MV-4-11 (cell line): ENCODE measurements at places on chromosomes 3 and 15.

- DNase-seq = no peak
Observed at GRCh38 chr3:127889461-127889863, 25.6 kb upstream of the KBTBD12 start.

DNA sequence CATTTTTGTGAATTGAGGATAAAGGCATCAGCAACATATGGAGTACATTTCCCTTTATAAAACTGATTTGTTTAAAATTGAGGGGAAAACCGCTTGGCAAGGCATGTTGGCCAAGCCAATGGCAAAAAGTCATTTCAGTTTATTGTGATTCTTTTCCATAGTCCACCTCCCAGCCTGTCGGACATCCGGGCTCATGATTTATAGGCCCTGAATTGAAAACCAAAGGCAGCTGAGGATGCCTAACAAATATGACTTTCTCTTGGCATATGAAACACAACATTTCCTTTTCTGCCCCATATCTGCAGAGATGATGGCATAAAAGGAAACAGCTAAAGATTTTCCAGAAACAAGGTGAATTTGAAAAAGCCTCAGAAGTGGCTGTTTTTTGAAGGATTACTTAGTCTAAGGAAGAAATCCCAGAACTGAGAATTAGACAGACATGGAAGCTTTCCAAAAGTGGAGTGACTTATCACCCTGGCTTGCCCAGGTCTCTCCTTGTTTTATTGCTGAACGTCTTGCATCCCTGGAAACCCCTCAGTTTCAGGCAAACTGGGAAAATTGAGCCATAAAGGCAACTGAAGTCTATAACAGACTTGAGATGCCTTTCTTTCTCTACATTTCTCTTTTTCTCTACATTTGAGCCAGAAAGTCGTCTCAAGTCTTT, 74.0 kb downstream of the COL8A1 start:
- DNase-seq = no peak

DNA sequence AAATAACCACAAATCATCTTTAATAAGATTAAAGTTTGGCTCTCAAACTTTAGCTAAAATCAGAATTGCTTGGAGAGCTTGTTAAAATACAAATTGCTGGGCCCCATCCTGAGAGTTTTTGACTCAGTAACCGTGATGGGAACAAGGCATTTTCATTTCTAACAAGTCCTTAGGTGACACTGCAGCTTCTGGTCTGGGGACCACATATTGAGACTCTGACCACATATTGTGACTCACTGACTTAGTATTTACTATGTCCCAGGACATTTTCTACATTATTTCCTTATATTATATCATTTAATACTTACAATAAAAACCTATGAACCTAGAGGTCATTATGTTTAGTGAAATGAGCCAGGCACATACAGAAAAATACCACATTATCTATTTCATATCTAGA, 164.5 kb downstream of the ZMAT3 start:
- DNase-seq = no peak

DNA sequence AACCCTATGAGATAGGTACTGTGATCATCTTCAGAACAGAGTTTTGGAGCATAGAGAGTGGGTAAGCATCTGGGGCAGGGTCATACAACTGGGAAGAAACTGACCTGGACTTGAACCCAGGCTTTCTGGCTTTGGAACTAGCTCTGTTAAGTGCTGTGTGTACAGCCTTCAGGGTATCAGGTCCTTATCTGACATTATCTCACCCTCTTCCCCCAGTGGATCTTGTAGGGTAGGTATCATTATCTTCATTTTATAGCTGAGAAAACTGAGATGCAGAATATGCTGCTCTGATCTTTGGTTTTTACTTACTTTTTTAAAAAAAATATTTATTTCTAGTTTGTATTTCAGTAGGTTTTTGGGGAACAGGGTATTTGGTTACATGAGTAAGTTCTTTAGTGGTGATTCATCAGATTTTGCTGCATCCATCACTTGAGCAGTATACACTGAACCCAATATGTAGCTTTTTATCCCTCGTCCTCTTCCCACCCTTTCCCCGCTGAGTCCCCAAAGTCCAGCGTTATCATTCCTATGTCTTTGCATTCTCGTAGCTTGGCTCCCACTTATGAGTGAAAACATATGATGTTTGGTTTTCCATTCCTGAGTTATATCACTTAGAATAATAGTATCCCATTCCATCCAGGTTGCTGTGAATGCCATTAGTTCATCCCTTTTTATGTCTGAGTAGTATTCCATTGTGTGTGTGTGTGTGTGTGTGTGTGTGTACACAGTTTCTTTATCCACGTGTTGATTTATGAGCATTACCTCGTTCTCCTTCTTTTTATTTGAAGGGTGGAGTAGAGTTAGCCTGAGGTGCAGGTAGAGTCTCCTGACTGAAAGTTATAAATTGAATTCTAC, 271.2 kb downstream of the PTPRG start:
- DNase-seq = no peak

- peak; percentile 49 for DNase-seq
Observed at GRCh38 chr15:80849308-80849707, 70.1 kb downstream of the CEMIP start.

- DNase-seq = no peak
Observed at GRCh38 chr3:81913886-81914663, 152.6 kb upstream of the GBE1 start.
